ENCODE measurements at places on chromosomes 12 and 14.
A peak's percentile ranks its signal among the peaks of the same experiment; 100 is the strongest.

DNA sequence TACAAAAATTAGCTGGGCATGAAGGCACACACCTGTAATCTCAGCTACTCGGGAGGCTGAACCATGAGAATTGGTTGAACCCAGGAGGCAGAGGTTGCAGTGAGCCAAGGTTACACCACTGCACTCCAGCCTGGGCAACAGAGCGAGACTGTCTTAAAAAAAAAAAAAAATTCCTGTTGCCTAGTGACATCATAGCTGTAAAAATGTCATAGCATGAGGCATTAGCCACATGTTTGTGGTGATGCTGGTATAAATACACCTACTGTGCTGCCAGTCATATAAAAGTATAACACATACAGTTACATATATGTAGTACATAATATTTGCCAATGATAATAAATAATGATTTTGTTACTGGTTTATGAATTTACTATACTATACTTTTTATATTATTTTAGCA lies 22.2 kb downstream of the SLC41A2 start:
- no peak for DNase-seq

GRCh38 chr14:24576182-24576581 lies at the start of gene CTSG:
Gene CTSG (minus strand): TSS chr14:24576250. CDS start chr14:24576223, 27 bp downstream.
- DNase-seq = no peak

- DNase-seq = no peak
Measured at GRCh38 chr12:51334764-51335163, 10.8 kb upstream of the BIN2 start.

- DNase-seq = no peak
Measured at GRCh38 chr12:45509187-45509586, 220.3 kb upstream of the ARID2 start.

DNA sequence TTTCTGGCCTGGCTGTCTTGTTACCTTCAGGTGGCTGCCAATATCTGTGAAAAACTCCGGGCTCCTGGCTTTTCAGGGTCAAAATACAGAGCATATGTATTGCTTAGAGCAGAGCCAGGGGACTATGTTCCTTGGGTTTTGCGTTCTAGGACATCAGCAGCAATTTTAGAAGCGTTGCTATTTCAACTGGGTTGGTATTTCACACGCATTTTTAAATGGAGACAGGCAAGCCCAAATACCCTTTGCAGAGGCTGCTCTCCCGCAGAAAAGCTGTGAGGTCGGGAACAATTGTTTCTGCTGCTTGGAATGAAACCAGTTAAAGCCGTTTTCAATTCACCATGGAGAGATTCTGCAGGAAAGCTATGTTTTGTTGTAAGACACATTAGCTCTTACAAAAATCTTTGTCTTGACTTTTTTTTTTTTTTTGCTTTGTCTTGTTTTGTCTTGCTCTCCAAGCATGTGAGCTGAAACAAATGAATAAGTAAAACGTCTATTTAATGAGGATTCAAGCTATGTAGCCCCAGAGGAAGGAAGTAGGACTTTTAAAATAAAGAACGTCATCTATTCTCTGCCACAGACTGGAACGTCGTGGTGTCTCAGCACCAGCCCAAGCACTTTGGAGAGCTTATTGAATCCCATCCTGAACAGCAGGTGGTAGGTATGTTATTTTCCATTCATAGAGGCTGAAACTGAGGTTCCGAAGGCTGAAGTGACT lies 181.0 kb upstream of the TBX3 start:
- no peak for DNase-seq

DNA sequence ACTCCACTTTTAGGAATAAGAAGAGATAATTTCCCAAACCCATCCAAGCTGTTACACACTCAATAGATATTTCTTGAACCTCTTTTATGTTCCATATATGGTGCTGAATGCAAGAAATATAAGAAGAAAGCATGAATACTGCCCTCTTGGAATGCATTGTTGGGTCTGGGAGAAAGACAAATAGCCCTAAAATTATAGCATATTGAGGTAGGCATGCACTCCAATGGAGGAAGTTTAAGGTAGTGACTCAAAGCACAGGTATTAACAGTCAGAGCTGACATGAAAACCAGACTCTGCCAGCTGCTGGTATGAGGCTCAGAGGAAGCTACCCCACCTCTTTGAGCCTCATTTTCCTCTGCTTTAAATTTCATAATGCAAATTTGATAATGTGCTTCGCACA lies 261.3 kb upstream of the NOS1 start:
- DNase-seq = no peak

GRCh38 chr12:112238441-112238840 lies 113.1 kb downstream of the TRAFD1 start:
- no peak for DNase-seq

DNA sequence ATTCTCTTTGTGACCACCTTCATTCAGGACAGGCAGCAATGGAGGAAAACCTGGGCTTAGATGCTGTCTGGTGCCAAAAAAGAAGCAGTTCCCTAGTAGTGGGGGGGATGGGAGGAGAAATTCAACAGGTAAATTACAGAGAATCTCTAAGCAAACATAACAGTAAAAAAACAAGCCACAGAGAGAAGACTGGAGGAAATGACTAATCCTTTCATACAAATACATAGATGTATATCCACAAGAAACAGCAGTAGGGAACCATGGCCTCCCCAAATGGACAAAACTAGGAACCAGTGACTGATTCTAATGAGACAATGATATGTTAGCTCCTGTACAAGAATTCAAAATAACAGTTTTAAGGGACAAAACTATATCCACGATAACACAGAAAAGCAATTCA lies 513.0 kb downstream of the NAV3 start:
- DNase-seq = no peak

GRCh38 chr14:67491741-67492507 lies 3.4 kb upstream of the TMEM229B start:
- no peak for DNase-seq

DNA sequence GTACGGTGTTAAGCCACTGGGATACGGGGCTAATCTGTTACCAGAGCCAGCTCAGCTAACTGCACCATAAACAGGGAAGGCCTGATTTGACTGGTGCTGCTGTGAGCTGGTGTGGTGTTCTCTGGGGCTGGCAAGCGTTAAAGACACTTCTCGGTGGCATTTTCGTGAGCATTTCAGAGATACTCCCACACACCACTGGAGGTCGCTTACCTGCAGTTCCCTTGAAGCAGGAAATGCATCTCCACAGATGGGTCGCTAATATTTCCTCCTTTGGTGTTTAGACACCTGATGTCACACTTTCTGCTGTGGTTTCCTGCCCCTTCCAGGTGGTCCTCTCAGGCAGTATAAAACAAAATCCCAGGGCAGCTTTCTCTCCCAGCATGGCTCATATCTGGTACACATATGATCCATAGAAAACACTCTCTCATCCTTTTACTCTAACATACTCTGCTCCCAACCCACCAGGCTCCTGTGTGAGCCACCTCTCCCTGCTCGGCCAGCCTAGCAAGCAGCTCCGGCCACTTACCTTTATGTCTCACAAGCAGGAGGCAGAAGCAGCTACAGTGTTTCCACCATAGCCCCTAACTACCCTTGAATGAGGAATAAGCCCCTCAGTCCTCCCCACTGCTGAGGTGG lies 129.9 kb upstream of the GRIN2B start:
- DNase-seq = no peak

DNA sequence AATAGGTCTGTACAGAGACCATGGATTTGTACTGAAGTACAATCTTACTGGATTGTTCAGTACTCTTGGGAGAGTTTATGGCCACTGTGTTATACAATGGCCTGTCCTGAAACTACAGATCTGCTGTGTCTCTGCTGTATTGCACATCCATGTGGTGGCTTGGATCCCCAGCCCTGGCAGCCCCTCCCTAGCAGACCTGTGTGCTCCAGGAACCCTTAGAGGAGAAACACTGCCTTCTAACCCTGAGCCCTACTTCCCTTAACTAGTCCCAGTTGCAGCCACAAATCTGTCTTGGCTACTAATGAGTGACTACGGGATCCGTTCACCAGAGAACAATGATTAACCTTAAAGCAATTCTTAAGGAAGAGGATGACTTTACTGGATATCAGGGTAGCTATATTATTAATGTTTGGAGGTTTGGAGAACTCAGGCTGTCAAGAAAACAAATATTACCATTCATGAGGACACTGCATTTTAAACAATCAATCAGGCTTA lies 27.7 kb downstream of the RNF34 start:
- no peak for DNase-seq

DNA sequence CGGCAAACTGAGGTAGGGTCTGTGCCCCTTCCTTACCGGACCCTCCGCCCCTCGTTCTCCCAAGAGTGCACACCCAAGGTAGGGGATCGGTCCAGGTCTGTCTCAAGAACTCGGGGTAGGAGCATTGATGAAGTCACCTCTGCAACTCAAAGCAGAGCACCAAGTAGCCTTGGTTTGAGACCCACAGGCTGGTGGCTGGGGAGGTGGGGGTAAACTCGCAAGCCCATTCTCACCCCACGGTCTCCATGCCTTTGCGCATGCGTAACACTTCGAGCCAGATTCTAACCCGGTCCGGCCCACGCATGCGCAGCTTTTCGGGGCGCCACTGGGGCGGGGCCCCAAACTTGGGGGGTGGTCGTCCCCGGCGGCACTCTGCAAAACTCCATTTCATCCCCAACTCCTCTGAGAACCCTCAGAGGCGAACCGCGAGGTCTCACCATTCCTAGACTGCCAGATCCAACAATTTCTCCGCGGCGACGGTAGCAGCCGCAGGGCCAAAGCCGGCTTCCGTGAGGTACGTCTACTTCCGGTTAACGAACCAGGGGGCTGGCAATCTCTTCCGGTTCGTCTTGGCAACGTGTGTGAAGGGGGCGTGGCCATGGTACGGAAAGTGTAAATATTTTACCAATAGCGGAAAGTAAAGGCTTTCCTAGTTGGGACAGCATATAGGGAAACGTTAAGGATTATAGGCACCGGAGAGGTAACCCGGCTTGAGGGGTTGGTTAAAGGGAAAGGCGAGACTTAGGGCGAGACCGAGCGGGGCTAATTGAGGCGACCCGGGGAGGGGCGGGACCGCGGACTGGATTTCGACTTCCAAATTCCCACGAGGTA lies at the start of gene MCRS1:
Gene MCRS1 (minus strand): TSS at position 532 of the 831 bp plus-strand sequence. CDS start 1,411 bp downstream, outside the sequence.
- peak; percentile 98 for DNase-seq

GRCh38 chr12:101804409-101804808 lies 26.4 kb downstream of the GNPTAB start:
- DNase-seq = no peak

DNA sequence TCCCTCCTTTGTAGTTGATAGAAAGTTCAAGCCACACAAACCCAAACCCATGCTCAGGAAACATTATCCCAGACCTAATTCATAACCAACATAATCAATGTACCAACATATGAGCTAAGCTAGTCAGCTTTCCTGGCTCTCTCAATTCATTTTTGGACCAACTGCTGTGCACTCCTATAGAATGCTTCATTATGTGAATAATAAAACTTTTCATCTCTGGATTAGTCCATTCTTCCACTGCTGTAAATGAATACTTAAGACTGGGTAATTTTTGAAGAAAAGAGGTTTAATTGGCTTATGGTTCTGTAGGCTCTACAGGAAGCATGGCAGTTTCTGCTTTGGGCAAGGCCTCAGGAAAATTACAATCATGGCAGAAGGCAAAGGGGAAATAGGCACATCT lies 651.9 kb downstream of the RERGL start:
- no peak for DNase-seq

DNA sequence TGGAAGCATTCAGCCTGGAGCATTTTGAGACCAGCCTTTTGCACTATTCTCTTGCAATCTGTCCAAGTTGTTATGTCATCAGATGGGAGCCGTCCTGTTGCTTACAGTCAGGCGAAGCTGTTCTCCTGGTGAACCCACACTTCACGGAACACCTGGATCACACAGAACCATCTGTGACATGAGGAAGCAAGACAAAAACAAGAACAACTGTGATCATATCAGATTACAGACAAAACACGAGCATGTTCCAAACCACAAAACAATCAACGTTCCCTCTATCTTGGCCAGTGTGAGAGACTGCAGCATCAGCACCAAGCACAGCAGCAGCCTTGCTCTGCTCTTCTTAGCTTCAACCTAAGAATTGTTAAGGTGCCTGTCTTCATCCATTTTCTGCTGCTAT lies 180.5 kb upstream of the SFSWAP start:
- no peak for DNase-seq

- DNase-seq = no peak
Measured at GRCh38 chr12:80802652-80803400, 86.1 kb downstream of the MYF5 start.

GRCh38 chr12:87841935-87842334 lies 187.3 kb downstream of the C12orf50 start:
- DNase-seq = no peak

GRCh38 chr12:110582276-110583136 lies 612 bp downstream of the PPTC7 start:
- DNase-seq = no peak

- DNase-seq = no peak
Measured at GRCh38 chr12:59119676-59120075, 199.4 kb upstream of the LRIG3 start.

- no peak for DNase-seq
Measured at GRCh38 chr12:122918827-122919226, 22.9 kb upstream of the VPS37B start.

DNA sequence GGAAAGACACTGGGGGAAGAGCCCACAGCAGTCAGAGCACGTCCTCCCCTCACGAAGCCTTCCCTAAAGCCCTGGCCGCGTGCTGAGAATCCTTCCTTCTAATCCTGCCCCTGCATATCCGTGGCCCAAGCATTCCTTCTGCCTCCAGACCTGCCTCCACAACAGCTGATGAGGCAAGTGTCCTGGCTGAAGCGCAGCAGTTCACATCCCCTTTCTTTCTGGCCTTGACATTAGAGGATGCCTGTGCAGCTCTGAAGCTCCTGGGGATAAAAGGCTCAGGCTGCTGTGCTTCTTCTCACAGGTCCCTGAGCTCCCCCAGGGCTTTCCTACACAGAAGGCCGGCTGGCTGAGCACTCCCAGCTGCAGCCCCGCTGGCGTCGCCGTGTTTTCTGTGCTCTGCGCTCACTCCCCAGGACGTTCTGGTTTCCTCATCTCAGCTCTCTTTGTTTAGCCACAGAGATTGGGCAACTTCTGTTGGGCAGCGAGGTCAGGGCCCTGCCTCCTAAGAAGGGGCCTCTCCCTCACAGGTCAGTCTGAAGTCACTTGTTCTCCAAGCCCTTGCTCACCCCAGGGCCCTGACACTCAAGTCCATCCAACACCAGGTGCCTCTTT lies 45.8 kb downstream of the NINJ2 start:
- no peak for DNase-seq
